ENCODE measurements at places on chromosomes 11 and 22.
A peak's percentile ranks its signal among the peaks of the same experiment; 100 is the strongest.

- no peak for DNase-seq
Observed at GRCh38 chr22:25509374-25509791, 55.1 kb upstream of the GRK3 start.

- DNase-seq = no peak
Observed at GRCh38 chr22:35380013-35380412, 883 bp upstream of the HMOX1 start.

GRCh38 chr11:63598556-63598955 is 15.7 kb downstream of the PLAAT3 start:
- DNase-seq = no peak

DNA sequence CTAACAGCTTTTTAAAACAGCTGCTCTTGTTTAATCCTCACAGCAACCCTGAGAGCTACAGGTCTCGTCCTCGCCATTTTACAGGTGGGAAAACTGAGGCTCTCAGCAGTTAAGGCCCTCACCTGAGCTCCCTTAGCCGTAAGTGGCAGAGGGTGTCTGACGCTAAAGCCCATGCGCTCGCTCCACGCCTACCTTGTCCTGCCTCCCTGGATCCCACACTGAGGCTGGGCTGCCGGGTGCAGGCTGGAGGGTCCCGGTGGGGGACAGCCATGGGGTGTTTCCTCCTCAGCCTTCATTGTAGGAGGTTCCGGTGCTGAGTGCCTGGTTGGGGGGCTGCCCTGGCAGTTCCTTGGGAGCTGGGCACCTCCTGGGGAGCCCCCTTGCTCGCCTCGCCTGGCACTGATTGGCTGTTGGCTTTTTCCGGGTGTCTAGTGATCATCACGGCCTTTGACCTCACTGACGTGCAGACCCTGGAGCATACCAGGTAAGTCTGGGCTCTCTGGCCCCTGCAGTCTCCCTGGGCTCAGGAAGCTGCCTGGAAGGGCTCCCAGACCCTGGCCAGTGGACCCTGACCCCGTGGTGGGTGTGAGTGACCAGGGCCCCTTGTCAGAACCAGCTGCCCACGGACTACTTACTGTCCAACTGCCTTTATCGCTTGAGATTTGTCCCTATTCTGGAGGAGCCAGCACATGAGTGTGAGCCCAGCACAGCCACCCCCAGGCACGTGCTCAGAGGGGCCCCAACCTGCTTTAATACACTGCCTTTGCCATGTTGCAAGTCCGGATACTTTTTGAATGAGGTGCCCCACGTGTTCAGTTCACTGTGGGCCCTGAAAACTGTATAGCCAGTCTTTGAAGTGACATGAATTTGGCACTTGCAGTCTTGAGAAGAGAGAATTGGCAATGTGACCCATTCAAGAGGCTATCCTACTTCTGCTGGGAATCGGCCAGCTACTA is 12.6 kb downstream of the RAB36 start:
- no peak for DNase-seq

- no peak for DNase-seq
Observed at GRCh38 chr11:94858012-94858705, 90.0 kb downstream of the AMOTL1 start.

DNA sequence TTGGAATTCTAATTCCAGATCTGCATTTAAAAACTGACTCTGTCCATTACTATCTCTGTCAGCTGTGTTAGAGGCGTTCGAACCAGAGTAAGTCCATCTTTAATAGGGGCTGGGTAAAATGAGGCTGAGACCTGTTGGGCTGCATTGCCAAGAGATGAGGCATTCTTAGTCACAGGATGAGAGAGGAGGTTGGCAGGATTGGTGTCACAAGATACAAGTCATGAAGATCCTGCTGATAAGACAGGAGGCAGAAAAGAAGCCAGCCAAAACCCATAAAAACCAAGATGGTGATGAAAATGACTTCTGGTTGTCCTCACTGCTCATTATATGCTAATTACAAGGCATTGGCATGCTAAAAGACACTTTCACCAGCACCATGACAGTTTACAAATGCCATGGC is 356.3 kb upstream of the ISX start:
- peak; percentile 10 for DNase-seq

- DNase-seq = peak; percentile 95
Observed at GRCh38 chr11:19116971-19117759, at the start of gene ZDHHC13. ZDHHC13 (plus strand) TSS chr11:19117168; CDS start chr11:19117250, 82 bp downstream.

GRCh38 chr11:120132645-120133185 is 5.2 kb downstream of the TRIM29 start:
- no peak for DNase-seq

GRCh38 chr11:61532134-61533038 is 23.8 kb downstream of the LRRC10B start:
- peak; percentile 90 for DNase-seq

- no peak for DNase-seq
Observed at GRCh38 chr22:44573451-44573850, 75.4 kb upstream of the RTL6 start.

DNA sequence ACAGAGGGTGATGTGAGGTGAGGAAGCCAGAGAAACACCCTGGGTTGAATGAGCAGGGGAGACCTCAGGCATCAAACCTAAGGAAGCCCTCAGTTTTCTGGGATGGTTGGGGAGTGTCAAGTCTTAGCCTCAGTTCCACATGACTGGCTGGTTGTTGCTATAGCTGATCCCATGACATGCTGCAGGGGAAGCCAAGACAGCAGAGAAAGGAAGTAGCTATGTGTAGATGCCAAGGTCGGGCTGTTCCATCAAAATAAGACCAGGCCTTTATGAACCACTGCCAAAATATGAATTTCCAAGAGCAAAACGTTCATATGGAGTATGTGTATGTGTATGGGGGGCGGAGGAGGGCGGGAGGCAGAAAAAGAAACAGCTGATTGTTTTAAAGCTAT is 11.6 kb downstream of the CD59 start:
- no peak for DNase-seq

DNA sequence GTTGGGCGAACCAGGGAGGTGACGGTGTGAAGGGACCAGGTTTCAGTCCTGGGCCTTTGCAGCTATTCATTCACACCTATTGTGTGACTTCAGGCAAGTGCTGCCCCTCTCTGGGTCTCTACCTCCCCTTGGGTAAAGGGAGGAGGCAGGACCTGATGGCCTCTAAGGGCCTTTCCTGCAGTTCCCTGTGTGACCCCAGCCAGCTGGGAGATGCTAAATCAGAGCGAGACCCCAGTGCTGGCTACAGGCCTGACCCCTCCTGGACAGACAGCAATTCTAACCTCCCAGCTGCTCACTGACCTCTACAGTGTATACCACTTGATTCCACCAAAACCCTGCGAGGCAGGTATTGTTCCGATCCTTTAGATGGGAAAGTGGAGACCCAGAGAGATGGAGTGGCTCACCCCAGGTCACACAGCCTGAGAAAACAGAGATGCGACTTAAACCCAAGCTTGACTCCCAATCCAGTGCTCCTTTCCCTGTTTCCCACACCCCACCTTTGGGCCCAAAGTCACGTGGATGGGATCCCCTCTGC is 6.2 kb downstream of the MAFF start:
- DNase-seq = no peak

DNA sequence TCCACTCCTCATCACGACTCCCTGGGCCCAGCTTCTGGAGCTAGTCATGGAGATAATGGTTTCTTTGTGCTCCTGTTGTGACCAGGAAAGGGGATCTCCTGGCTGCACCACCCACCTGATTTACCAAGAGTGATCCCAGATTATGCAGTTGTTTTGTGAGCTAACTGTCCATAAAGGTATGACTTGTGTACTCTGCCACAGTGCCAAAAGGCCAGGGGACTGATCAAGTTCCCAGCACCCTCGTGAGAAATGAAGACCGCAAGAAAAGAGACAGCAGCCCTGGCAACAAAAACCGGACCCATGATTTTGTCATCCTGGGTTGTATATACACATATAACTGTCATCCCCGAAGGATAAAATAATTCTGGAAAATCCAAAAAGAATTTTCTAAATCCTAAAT is 26.6 kb downstream of the TUB start:
- DNase-seq = no peak

GRCh38 chr11:117923773-117924172 is 5.4 kb downstream of the TMPRSS13 start:
- DNase-seq = peak; percentile 40

DNA sequence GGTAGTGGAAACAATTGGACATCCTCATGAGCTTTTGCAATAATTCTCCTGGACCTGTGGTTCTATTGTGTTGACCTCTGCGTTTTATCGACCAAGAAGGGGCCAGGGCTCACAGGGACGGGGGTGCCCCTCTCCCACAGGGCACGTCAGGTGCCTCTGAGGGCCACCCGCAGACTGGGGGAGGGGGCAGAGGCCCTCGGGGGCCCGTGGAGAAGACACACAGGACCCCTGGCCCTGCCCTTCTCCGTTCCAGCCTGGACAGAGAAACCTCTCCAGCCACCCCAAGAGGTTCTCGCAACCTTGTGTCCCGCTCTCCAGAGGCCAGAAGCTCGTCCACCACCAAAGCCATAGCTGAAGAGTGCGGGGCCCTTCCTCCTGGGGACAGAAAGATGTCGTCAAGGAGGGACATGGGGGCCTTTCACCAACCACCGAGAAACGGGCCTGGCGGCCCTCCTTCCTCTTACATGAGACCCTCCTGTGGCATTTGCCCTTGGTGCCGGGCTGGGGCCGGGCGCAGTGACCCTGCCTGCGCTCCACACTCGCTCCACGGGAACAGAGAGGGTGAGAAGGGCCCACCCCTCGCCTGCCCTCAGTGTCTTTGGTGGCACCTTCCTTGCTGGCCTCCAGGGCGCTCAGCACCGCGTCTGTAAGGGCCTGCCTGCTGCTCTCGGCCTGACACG is 57.3 kb downstream of the GRAMD4 start:
- no peak for DNase-seq

DNA sequence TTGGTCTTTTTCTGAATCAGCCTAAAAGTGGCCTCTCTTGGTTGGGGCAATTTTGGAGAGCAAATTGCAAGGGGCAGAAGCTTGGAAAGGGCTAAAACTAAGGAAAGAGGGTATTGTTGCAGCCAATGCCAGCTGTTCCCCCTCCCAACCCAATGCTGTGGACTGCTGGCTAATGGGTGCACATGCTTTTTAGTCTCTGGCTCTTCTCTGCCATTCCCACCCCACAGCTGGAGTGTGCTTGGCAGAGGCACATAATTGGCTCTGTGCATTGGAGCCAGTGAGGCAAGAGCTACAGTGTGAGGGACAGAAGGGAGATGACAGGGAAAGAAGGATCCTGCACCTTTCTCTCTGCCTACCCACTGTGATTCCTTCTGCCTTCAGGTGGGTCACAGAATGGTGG is 140.0 kb downstream of the NECTIN1 start:
- DNase-seq = no peak

Measured in ELF-1 (cell line).